PC-9 (cell line): ENCODE measurements at places on chromosomes 1 and 21.

DNA sequence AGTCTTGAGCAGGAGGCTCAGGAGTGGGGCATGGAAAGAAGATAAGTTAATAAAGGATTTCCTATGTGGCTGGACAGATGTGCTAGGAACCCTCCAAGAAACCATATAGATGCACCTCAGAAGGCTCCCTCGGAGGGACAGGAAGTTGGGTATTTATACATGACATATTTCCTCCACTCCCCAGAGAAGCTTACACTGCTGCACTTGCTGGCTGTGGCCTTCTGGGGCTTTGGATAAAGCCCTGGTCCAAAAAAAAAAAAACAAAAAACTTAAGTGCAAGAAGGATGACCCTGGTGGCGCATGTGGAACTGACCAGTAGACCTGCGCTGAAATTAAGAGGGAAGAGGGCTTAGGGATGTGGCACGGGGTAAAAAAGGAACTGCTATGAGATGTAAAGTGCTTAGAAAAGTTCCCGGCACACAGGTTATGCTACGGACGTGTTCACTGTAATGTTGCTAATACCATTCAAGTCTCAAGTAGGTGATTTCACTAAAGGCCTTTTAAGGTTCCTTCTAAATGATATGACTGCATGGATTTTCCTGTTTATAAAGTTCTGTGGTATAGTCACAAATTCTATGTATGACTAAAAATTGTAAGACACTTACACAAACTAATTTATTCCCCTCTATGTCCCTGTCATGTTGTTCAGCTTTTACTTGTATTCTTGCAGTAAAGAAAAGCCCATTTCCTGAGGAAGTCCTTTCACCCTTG lies 253.6 kb downstream of the HMCN1 start:
- no peaks in the 10 kb centered on the region for H3K4me1 ChIP-seq
- no peak for DNase-seq
- no peak overlapping the region for H3K4me3 ChIP-seq
- no peaks in the 10 kb centered on the region for H3K27me3 ChIP-seq
- H3K27ac ChIP-seq: no peak overlapping the region

GRCh38 chr1:159854693-159855192 lies 7.7 kb downstream of the VSIG8 start:
- no peaks in the 10 kb centered on the region for H3K27me3 ChIP-seq
- peak; percentile 70 for DNase-seq
- no peaks in the 10 kb centered on the region for H3K36me3 ChIP-seq
- peaks cover 17% of the 10 kb centered on the region for H3K4me1 ChIP-seq

DNA sequence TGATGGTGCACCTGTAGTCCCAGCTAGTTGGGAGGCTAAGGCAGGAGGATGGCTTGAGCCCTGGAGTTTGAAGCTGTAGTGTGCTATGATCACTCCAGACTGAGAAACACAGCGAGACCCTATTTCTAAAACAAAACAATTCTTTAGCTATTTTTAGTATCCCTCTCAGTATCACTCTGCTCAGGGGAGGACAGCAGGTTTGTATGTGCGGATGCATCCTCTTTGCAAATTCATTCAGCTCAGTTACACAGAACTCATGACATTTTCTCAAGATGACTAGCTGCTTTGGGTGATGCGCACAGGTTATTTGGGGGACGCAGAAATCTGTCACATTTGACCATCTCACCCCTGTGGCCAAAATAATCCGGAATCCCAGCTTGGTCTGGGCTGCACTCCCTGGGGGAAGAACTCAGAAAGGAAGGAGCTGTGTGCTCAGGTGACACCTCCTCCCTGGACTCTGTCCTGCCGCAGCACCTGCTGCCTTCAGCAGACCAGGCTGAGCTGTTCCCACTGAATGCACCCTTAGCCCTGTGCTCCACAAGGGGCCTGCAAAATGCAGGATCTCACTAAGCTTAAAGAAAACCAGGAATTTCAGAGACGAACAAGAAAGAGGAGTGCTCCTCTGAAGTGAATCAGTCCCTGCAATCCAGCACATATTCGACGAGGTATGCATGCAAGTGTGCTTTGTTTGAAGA lies 89.5 kb upstream of the PGBD5 start:
- no peaks in the 10 kb centered on the region for H3K36me3 ChIP-seq
- H3K4me3 ChIP-seq: no peak overlapping the region
- H3K4me1 ChIP-seq: no peaks in the 10 kb centered on the region
- DNase-seq: no peak
- H3K27ac ChIP-seq: no peak overlapping the region
- peaks cover 83% of the 10 kb centered on the region for H3K27me3 ChIP-seq

DNA sequence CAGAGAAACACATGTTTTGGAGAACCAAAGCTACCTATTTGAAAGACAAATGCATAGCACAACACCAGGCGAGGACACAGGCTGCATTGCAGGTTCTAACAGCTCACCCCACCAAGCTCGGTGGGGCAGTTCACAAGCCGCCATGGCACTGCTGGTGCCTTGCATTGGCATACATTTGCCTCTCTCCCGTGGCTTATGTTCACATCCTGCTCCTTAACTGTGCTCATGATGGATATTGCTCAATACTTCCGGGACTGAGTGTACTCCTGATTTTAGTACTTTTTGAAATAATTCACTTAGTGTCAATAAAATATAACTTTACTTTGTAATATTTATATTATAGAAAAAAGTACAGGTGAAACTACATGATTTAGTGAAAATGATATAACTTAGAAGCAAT lies 1187.4 kb upstream of the NCAM2 start:
- no peak for DNase-seq
- H3K27ac ChIP-seq: no peak overlapping the region
- no peaks in the 10 kb centered on the region for H3K27me3 ChIP-seq
- H3K4me3 ChIP-seq: no peak overlapping the region
- no peaks in the 10 kb centered on the region for H3K36me3 ChIP-seq

GRCh38 chr1:198423673-198424072 lies 116.8 kb downstream of the ATP6V1G3 start:
- no peaks in the 10 kb centered on the region for H3K36me3 ChIP-seq
- H3K4me1 ChIP-seq: no peaks in the 10 kb centered on the region
- no peaks in the 10 kb centered on the region for H3K27me3 ChIP-seq

GRCh38 chr1:161177936-161178244 lies 583 bp upstream of the B4GALT3 start:
- DNase-seq: no peak
- H3K36me3 ChIP-seq: peaks cover 6% of the 10 kb centered on the region
- H3K27me3 ChIP-seq: no peaks in the 10 kb centered on the region
- peak overlapping the region; percentile 61 for H3K27ac ChIP-seq

DNA sequence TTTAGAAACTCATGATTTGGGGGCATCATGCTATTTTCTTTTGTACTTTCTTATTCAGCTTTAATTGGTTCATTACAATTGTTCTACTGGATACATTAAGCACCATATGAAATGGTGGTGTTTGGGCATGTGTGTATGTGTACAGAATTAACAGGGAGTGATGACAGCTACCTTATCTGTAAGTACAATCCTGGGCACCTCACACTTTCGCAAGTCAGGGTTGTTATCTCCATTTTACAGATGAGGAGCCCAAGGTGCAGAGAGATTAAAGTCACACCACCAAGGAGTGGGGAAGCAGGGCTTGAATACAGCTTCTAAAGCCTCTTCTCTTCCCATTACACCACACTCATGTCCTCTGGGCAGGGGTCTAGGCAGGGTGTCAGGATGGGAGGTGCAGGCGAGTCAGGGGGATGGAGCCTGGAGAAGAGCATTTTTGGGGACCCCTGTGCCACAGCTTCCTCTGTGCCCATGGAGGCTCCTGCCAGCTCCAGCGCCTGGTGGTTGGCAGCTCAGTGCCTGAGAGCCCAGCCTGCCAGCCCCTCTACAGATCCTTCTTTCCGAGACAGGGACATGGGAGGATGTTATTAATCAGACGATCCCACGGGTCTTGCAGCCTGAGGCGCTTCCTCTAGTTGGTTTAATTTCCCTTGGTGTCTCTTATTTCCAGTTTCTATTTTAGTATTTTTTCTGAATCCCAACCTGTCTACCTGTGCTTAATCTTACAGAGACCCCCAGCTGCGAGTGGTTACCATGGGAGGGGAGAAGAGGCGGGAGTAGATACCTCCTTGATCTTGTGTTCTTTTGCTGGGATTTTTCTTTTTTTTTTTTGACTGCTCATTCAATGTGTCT lies 126.2 kb upstream of the CD34 start:
- H3K27ac ChIP-seq: no peak overlapping the region
- no peaks in the 10 kb centered on the region for H3K27me3 ChIP-seq
- no peaks in the 10 kb centered on the region for H3K4me1 ChIP-seq
- no peak overlapping the region for H3K4me3 ChIP-seq
- no peak for DNase-seq

DNA sequence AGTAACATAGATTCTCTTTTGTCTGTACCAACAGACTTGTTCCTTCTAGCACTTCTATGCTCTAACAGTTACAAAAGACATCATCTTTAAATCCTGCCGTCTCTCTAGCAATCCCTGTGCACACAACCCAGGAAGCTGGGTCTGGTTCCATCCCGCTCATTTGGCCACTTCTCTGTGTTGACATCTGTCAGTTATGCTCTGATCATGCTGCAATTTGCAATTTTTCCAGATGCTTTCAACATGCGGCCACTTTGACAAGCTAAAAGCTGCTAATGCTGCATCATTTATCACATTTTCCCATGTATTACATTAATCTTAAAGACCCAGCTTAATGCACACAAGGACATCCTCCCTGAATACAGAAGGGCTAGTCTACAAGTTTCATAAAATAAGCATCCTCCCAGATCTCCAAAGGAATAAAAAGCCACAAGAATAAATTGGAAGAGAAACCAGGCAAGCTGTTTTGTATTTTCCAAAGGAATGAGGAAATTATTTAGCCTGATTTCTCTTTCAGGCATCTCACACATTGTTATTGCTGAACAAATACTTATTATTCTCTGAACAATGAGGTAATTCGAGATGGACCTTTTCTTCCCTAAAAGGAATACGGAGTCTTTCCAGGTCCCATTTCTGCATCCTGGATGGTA lies 19.0 kb upstream of the LRRC52 start:
- no peaks in the 10 kb centered on the region for H3K36me3 ChIP-seq
- 0 out of 2 replicates have a peak, but pooled peaks cover 8% of the 10 kb centered on the region for H3K27me3 ChIP-seq
- no peaks in the 10 kb centered on the region for H3K4me1 ChIP-seq
- no peak for DNase-seq

- H3K27ac ChIP-seq: 0 out of 2 replicates have a peak overlapping the region, but pooled peaks have one; percentile 30
- peak; percentile 66 for DNase-seq
- peaks cover 16% of the 10 kb centered on the region for H3K4me1 ChIP-seq
- no peak overlapping the region for H3K4me3 ChIP-seq
Measured at GRCh38 chr1:85450832-85451231, 14.1 kb downstream of the DDAH1 start.

- no peak overlapping the region for H3K27ac ChIP-seq
- no peaks in the 10 kb centered on the region for H3K27me3 ChIP-seq
- H3K4me1 ChIP-seq: no peaks in the 10 kb centered on the region
- no peak for DNase-seq
- no peaks in the 10 kb centered on the region for H3K36me3 ChIP-seq
Measured at GRCh38 chr1:5620997-5621396, 371.2 kb downstream of the NPHP4 start.

GRCh38 chr1:220884981-220885918 lies 6.0 kb downstream of the HLX start:
- H3K27ac ChIP-seq: no peak overlapping the region
- peaks cover 10% of the 10 kb centered on the region for H3K27me3 ChIP-seq

- no peak overlapping the region for H3K4me3 ChIP-seq
- H3K27me3 ChIP-seq: no peaks in the 10 kb centered on the region
- no peak for DNase-seq
- no peaks in the 10 kb centered on the region for H3K36me3 ChIP-seq
- H3K4me1 ChIP-seq: no peaks in the 10 kb centered on the region
Measured at GRCh38 chr1:200869753-200870391, 2.9 kb upstream of the GPR25 start.

DNA sequence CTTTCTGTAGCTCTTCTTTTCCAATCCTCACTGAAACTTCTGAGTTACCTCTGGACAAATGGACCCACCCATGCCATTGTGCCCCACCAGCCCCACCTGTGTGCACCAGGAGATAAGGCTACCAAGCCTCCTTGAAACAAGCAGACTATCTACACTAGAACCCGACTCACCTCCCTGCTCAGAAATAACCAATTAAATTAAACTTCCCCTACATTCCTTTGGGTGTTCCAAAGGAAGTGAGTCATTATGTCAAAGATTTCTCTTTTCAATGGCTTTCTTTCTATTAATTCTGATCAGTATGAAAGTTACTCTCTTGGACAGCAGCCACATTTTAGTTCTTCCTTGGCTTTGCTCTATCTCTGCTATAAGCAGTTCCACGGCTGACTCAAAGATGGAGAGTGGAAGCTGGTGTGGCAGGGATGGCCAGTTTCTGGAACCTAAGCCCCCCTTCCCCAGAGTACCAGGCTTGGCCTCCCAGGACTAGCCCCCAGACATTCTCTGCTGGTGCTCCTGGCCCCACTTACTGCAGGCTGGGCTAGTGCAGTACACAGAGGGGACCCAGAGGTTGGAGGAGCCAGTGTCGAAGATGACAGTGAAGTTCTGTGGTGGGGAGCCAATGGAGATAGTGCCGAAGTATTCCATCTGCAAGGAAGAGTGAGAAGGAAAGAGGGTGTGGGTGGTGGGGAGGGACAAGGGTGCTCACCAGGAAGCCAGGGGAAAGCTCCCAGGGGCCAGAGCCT lies 1.9 kb downstream of the CTSE start:
- DNase-seq: no peak
- H3K4me1 ChIP-seq: peaks cover 28% of the 10 kb centered on the region
- H3K27me3 ChIP-seq: no peaks in the 10 kb centered on the region
- H3K4me3 ChIP-seq: peak overlapping the region; percentile 36; the same call in 1 of the 2 replicates
- H3K36me3 ChIP-seq: no peaks in the 10 kb centered on the region
- peak overlapping the region; percentile 88 for H3K27ac ChIP-seq

DNA sequence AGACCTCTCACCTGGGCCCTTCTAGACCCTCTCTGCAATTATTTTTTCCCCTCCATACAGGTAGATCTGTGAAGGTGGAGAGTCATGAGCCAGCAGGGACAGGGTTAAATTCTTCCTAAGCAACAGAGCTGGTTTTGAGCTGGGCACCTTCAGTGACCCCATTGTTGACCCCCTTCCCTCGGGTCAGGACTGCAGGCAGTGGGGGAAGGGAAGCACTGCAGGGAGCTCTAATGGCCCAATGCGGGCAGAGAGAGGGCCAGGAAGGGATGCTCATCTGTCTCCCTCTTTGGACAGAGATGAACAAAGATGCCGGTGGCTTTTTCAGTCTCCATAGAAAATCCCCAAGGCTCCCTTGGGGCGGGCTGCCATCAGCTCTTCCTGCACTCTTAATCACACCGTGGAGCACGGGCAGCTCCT lies 21.4 kb downstream of the SOX13 start:
- DNase-seq: no peak
- peaks cover 24% of the 10 kb centered on the region for H3K4me1 ChIP-seq
- no peak overlapping the region; the same call in 1 of the 2 replicates for H3K27ac ChIP-seq
- no peaks in the 10 kb centered on the region for H3K27me3 ChIP-seq

GRCh38 chr1:44377925-44378784 lies 23.1 kb upstream of the ERI3 start:
- no peaks in the 10 kb centered on the region for H3K36me3 ChIP-seq
- no peak overlapping the region for H3K27ac ChIP-seq
- no peaks in the 10 kb centered on the region for H3K4me1 ChIP-seq
- H3K27me3 ChIP-seq: no peaks in the 10 kb centered on the region
- DNase-seq: peak; percentile 61

DNA sequence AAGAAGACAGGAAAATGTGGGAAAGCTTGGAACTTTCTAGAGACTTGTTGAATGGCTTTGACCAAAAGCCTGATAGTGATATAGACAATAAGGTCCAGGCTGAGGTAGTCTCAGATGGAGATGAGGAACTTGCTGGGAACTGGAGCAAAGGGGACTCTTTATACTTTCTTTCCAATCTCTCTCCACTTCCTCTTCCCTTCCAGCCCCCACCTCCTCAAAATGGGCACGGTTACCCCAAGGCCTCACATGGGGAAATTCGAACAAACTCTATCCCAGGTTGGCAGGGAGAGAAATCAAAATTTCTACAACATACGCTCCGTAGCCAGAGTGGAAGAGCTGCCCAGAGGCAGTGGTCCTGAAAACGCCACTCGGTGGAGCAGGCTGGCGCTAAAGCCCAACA lies 15.2 kb downstream of the PPT1 start:
- no peak overlapping the region for H3K27ac ChIP-seq
- DNase-seq: no peak
- H3K4me3 ChIP-seq: no peak overlapping the region
- H3K27me3 ChIP-seq: no peaks in the 10 kb centered on the region
- peaks cover 39% of the 10 kb centered on the region for H3K36me3 ChIP-seq
